ENCODE measurements at places on chromosomes 3 and 15.

DNA sequence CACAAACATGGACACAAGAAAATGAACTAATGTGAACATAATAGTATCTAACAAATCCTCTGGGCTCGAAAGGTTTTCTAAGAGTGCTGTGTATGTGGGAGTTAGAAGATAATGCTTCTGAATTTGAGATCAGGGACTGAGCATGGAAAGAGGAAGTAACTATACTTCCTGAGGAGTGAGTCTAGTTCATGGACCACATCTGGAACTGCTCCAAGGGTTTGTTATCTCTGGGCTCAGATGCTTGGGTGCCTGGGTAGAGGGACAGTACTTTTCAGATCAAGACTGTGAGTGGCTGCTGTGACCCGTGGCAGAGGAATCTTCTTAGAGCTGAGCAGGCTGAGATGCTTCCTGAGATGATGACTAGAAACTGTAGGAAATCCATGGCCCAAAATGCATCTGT lies 28.5 kb downstream of the TBC1D23 start:
- DNase-seq: no peak

DNA sequence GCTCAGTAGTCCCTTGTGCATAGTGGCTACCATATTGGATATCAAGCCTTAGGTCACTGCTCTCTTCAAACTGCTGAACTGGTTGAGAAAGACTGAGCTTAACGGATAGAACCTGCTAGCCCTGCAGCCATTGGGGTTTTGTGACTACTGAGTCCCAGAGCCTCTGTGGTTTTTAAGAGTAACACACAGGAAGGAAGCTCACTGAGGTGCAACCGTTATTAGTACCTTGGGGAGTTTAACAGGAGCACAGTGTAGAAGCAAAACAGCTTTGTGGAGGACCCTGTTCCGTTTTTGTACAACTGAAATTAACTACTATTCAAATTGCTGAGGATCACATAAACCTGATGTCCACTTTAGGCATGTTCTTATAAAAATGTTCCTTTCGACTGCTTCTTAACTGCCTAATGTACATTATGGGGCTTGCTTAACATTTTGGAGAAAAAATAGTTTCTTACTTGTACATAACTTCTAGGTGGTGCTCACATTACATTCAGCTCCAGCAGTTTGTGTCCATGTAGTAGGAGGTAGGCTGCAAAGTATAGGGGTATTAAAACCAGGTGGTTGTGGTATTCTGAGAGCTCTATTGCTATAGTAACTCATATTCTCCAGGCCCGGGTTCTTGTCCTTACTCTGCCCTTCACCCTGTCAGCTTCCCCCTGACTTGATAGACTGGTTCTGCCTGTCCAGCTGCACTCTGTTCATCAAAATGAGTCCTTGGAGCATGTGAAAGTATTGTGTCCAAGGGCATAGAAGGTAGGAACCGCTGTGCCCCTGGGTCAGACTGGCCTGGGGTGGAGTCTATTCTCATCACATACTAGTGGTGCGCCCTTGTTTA lies 17.3 kb downstream of the PXK start:
- peak; percentile 65 for DNase-seq

GRCh38 chr15:32718821-32719716 lies 1.3 kb downstream of the GREM1 start:
- no peak for DNase-seq

DNA sequence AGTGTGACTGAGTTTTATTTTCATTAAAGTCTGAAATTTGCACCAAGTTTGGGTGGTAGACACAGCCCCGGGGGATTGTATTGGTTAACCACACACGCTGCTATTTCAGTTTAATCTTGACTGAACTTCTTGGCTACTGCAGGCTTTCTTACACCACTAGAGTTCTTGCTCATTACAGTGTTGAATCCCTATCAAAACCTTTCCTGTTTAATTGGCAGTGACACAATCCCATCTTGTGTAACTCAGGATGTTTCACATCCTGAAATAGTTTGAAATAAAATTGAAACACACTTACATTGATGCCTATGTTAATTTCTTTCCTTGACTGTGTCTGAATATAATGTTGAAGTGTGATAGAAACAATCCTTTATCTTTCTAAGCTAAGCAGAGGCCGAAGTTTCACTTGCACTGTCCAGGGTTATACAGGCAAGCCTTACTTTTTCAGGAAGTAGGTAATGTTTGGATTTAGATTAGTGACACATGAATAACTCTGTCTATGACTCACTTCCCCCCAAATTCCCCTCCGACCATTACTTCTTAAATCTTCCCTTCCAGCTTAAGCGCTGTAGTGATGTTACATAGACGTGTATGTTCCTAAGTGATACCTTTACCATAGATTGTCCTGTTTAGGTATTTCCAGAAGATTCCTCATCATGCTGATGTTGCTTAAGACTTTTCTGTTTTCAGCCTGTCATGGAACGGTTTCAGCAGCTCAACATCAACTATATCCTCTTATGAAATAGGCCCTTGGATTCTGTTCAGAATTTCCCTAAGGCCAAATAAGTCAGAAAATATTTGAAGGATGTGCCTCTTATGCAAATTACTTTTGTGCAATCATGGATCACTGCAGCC lies 16.8 kb downstream of the ATG7 start:
- peak; percentile 44 for DNase-seq

DNA sequence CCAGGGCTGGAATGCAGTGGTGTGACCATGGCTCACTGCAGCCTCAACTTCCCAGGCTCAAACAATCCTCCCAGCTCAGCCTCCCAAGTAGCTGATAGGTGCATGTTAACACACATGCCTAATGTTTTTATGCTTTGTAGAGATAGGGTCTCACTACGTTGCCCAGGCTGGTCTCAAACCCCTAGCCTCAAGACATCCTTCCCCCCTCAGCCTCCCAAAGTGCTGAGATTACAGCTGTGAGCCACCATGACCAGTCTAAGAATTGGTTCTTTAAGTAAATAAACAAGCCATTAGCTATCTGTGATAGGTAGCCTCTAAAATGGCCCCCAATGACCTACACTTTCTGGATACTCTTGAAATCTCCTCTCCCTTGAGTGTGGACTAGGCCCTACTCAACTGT lies 3.7 kb downstream of the TRIM59 start:
- no peak for DNase-seq

- DNase-seq: no peak
Measured at GRCh38 chr3:20574746-20575145, 388.7 kb upstream of the SGO1 start.

GRCh38 chr3:908839-909238 lies 184.0 kb upstream of the CNTN6 start:
- no peak for DNase-seq

Measured in GM10248 (cell line).